ENCODE measurements at places on chromosomes 2 and 18.

DNA sequence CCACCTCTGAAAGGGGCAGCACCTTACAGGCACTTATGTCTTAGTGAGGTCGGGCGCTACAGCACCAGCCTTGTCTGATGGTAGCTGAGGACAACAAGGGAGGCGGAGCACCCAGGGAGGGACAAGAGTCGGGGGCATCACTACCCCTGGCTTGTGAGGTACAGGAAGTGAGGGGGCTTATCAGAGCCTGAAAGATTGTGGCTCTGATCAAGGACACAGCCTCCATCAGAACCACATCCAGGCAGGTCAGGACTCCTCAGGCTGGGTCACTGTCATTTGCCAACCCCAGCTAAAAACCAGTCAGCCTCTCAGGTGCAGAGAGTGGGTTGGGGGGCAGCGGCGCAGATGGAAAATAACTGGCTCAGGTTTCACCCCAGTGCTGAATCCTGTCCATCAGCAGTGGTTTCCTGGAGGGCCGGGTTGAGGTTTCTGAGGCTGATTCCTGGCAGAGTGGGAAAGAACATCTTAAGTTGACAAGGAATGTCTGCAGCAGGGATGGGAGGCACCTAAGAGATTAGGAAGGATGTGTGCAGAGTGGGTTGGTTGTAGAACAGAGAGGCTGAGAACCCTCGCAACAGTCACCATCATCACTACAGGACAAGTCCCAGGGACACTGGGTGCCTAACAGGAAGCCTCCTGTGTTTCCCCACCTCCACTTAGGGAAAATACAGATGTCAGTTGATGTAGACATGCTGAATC is 45.3 kb downstream of the FBLN7 start:
- DNase-seq = no peak

DNA sequence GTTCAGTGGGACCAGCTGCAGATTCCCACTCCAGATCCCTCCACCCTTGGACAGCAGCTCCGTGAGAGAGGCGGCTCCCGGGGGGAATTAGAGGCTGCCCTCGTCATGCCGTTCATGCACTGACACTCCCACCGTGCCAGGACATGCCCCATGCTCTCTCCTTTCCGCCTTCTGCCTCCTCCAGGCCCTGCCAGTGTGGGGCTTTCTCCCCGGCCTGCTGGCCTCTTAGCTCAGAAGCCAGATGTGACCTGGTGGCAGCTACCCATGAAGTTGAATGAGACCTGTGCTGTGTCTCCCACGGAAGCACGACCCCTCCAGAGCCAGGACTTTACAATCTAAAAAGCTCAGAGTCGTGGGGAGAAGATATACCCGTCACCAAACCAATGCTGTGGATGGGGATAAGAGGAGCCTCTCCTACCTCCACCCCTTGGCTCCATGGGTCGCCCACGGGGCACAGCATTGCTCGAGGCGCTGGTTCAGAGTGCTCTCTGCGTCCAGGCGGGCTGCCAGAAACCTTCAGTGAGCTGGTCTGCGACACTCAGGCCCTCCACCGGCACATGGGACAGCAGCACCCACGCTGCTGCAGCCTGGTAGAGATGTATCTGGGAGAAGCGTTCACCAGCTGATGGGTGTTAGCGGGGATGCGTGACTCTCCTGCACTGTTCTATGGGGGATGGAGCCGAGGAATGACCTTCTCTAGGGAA is 111.0 kb upstream of the GPC1 start:
- no peak for DNase-seq

- DNase-seq = no peak
Observed at GRCh38 chr2:37914340-37914739, 10.7 kb upstream of the RMDN2 start.

DNA sequence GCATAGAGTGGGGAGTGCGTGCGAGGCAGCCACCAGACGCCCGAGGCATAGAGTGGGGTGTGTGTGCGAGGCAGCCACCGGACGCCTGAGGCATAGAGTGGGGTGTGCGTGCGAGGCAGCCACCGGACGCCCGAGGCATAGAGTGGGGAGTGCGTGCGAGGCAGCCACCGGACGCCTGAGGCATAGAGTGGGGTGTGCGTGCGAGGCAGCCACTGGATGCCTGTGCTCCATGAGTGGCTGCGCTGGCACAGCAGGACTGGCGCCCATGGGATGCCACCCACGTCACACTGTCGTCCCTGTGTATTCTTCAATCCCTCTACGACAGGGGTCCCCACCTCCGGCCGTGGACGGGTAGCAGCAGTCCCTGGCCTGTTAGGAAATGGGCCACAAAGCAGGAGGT is 221.9 kb downstream of the HDAC4 start:
- DNase-seq = no peak

DNA sequence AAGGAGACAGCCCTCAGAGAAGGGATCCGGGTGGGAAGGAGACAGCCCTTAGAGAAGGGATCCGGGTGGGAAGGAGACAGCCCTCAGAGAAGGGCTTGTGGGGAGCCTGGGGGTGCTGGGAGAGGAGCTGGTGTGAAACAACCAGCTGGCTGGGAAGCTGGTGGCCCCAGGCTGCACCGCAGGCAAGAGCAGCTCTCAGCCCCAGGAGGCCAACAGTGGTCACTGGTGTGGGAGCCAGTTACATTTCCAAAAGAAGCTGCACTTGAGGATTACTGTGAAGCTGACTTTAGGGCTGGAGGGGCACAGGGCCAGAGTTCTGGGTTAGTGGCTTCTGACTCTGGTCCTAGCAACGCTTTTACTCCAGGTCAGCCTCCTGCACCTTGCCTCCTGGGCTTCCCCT is 3.3 kb downstream of the HES6 start:
- DNase-seq = no peak

GRCh38 chr2:74834792-74835755 is 1.1 kb downstream of the HK2 start:
- DNase-seq = peak; percentile 66

GRCh38 chr2:25481381-25482300 is 139.9 kb upstream of the DNMT3A start:
- no peak for DNase-seq

- DNase-seq = no peak
Observed at GRCh38 chr2:229133155-229133772, 137.8 kb downstream of the PID1 start.

DNA sequence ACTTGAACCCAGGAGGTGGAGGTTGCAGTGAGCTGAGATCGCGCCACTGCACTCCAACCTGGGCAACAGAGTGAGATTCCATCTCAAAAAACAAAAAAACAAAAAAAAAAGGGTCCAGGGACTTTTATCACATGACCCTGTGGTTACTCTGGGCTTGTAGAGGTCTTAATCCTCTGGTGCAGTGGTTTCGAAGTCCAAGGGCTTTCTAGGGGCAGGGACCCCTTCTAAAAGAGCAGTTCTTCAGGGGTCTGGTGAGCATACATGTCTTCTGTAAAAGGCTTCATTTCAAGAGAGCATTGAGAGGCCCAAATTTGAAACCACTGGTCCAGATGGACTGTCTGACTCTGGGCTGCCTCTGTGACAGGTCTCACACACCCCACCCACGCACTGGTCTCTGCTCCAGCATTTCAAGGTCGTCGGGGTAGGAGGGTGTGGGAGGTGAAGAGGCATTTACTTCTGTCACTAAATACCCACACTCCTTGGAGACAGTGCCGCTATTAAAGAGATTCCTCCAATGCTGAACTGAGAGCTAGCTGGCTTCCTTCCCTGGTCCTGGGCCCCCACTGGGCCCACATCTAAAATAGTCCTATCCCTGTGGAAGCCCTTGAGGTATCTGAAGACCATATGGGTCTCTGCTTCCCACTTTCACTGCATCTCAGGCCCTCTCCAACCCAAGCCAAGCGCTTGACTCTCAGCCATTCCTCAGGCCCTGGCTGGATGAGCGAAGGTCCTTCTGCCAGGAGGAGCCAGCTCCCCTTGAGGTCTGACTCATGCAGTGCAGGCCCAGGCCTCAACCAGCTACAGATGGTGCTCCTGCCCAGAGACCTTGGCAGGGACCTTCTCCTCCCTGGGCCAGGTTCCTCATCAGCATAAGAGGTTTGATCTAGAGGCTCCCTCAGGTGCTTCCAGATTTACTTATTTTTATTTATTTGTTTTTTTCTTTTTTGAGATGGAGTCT is 44.8 kb downstream of the PAX8 start:
- DNase-seq = no peak

- no peak for DNase-seq
Observed at GRCh38 chr2:76640905-76641304, 881.3 kb downstream of the LRRTM4 start.

DNA sequence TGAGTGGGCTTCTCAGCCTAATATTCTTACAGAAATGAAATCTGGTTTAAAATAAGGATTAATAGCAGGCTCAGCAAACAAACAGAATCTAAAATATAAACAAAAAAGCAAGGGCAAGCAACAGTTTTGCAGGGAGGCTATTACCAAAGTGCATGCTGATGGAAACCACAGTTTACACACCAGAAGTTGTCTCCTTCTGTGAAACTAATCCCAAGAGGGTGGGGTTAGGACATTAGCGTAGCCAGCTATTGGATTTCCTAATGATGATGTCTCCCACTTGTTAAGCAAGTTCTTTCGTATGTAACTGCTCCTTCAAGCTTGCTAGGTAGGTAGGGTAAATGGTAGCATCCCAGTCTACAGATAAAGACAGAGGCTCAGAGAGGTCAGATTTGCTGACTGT is 65.0 kb upstream of the TSPYL6 start:
- no peak for DNase-seq

GRCh38 chr2:159110784-159111183 is 142.3 kb downstream of the TANC1 start:
- DNase-seq = no peak

DNA sequence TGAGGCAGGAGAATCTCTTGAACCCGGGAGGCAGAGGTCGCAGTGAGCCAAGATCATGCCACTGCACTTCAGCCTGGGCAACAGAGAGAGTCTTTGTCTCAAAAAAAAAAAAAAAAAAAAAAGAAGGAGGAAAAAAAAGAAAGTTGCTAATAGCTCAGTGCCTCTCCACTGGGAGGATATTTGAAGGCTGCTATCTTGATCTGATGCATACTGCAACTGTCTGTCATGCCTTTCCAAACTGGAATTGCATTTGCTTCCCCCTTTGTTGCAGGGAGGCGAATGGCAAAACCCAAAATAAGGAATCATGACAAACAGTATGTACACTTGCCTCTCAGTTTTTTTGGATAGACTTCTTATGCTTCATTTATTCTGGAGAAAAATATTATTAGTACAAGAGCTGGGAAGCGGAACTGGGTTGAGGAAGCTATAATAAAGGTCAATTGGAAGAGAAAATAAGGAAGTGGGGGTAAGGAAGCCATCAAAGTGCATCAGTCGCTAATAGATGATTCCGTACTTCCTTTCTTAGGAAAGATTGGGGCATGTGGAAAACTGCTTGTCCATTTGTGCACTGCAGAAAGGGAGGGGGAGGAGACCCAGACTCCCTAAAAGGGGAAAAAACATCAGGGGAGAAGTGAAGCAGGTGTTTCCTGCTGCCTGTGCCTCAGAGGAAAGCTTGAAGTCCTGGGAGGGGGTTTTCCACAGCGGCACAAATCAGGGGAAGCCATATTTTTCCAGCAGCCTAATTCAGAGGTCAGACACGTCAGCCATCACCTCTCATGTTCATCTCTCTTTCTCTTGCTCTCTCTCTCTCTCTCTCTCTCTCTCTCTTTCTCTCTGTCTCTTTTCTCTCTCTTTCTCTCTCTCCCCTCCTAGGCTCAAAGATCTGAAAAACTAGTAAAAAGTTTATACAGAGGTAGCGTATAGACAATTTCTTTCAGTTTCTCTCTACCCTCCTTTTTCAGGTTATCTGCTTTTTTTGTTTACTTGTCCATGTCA is 301.4 kb upstream of the TNP1 start:
- DNase-seq = no peak

GRCh38 chr2:241835611-241836010 is 23.1 kb downstream of the PDCD1 start:
- DNase-seq = no peak

DNA sequence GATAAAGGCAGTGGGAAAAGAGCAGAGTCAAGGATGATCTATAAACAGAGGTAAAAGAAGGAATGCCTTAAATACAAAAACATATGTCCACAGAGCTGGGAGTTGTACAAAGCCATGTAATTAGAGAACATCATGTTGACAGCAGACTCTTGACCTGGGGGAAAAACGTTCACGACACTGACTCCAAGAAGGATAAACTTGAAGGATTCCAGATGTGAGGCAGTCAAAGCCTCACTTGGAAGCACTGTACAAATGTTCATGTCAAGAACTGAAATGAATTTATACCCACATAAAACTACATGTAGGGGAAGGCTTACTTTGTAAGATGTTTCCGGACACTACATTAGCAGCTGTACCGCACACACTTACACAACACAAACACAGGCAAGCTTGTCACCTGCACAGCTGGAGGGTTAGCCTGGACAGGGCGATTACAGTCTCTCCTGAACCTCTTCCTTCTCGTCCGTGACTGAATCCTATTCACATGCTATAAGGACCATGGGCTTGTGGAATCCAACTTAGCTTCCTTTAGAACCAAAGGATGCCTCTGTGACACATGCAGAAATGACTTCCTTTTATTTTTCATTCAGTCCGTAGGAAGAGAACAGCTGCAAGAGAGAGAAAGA is 88.6 kb downstream of the SH3YL1 start:
- no peak for DNase-seq

DNA sequence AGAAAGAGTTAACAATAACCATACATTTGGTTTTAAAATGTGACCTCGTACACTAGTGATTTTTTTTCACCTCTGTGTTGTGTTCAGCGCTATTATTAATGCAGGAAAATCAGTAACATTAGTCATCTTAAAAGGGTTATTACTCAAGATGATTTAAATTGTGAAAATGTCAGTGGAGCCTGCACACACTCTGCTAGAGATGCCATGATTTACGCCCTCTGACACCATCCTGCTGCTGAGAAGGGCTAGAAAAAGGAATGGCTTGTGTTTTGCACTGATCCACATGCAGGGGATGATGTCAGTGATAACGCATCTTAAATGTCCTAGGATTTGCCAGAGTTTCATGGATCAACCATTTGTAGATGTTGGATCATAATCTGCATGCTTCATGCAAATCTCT is 121.3 kb upstream of the BOD1L2 start:
- no peak for DNase-seq

DNA sequence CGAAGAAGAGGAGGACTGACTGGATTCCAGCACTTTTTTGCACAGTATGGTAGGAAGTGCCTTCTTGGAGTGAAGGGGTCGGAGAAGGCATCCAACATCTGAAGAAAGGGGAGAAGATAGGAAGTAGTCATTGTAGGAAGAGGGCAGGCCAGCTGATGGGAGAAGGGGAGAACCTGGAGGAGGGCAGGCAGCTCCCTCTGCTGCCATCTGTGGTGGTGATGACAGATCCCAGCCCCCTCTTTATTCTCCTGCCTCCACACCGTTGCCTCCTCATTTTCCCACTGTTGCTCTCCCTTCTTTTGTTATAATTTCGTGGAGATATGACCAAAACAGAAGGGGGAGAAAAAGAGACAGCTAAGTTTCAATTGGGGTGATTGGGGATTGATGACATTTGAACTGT is 2.9 kb upstream of the SCYGR2 start:
- DNase-seq = no peak

- DNase-seq = no peak
Observed at GRCh38 chr18:35110554-35111485, 69.6 kb downstream of the MAPRE2 start.

- no peak for DNase-seq
Observed at GRCh38 chr18:45255197-45255890, 359.9 kb upstream of the SLC14A2 start.

- no peak for DNase-seq
Observed at GRCh38 chr2:194494401-194494800, 1162.6 kb upstream of the SLC39A10 start.

All from stimulated activated CD8-positive, alpha-beta memory T cell treated with anti-CD3 and anti-CD28 coated beads, Interleukin-15, amount 100 ng/mL, for 48 hours (primary cell).